Activated T-helper 1 cell treated with anti-CD3 and anti-CD28 coated beads, Interleukin-2, amount 50 U/mL, for 16 hours (primary cell): ENCODE measurements at places on chromosomes 5 and 9.

GRCh38 chr5:135429301-135430134 is 17.6 kb downstream of the DCANP1 start:
- no peak for DNase-seq

- no peak for DNase-seq
Observed at GRCh38 chr9:34176089-34176488, 2.8 kb upstream of the UBAP1 start.

DNA sequence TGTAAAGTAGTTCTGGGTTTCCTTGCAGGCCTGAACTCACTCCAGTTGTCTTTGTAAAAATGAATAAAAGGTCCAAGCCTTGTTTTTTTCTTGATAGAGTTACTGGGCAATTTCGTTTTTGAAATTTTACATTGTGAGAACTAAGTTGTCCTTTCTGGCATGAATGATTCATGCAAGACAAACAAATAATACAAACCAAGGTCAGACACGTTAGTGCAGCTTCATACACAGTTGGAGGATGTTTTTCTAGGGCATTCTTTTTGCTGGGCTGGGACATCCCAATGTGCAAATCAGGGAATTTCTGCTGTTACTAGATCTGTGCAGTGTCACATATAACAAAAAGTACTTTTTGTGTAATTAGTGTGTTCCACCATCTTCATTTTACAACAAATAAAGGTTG is 96.0 kb downstream of the MEGF10 start:
- no peak for DNase-seq

GRCh38 chr9:86860006-86860405 is 87.3 kb downstream of the GAS1 start:
- no peak for DNase-seq

- DNase-seq: no peak
Observed at GRCh38 chr9:132973166-132973565, 5.3 kb upstream of the GFI1B start.

- no peak for DNase-seq
Observed at GRCh38 chr9:79431019-79431679, 140.6 kb upstream of the TLE4 start.

DNA sequence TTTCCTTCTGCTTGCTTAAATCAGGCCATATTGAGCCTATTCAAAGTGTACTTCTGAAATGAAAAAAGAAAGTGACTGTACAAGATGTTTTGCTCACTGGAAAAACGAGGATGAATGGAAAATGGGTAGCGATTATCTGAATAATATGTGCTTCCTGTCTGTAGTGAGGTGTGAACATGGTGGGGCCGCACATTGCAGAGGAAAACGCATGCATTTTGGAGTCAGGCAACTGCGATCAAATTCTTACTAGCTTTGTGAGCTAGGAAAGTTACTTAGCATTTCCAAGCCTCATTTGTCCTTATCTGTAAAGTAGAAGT is 73.0 kb upstream of the PRSS3 start:
- no peak for DNase-seq

DNA sequence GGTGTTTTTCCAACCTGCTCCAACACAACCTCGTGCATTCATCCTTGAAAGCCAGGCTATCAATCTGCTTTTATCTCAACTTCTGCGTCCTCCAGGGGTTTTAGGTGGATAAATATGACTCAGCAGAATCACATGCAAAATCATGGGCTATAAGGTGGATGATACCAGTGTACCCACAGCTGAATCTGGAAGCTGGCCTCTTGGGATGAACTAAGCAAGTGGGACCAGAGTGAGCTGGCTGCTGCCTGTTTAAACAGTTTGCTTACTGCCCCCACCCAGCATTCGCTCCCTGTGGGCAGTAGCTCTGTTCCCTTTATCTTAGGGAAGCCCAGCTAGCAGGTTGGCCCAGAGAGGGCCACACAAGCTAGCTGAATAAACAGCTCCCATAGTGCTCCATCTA is 194.0 kb downstream of the CRB2 start:
- no peak for DNase-seq

DNA sequence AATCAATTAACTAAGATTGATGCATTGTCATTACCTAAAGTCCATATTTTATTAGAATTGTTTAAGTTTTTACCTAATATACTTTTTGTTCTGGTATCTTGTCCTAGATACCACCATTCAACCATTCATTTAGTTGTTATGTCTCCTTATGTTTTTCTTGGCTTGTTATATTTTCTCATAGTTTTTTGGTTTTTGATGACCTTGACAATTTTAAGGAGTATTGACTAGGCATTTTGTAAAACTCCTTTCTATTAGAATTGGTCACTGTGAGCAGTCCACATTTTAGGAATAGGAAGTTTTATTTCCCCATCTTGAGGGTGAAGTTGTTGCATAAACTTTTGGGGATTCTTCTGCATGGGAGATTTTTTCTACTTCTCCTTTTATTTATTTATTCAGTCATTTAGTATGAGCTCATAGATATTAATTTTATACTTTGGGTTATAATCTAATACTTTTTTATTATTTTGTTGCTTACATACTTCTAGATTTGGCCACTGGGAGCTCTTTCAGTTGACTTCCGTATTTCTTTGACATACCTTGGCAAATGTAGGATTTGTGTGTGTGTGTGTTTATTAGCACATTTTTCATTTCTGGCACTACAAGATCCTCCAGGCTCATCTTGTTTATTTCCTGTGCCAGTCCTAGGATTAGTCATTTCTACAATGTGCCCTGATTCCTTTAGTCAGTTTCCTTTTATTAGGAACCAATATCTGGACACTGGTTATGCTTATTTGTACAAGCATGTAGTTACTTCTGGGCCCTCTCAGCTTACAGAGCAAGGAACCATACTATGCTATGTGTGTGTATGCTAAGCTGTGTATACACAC is 134.9 kb upstream of the CDKN2B start:
- no peak for DNase-seq

- DNase-seq: no peak
Observed at GRCh38 chr9:28050046-28050445, 476.8 kb upstream of the C9orf72 start.

- peak; percentile 74 for DNase-seq
Observed at GRCh38 chr5:138178516-138179276, at the start of the genes BRD8 and KIF20A. Gene BRD8, minus strand, starts transcription at chr5:138178630. Its CDS starts 16 bp downstream, at chr5:138178614. Gene KIF20A, plus strand, starts transcription at chr5:138179112. Its CDS starts 569 bp downstream, at chr5:138179681.

DNA sequence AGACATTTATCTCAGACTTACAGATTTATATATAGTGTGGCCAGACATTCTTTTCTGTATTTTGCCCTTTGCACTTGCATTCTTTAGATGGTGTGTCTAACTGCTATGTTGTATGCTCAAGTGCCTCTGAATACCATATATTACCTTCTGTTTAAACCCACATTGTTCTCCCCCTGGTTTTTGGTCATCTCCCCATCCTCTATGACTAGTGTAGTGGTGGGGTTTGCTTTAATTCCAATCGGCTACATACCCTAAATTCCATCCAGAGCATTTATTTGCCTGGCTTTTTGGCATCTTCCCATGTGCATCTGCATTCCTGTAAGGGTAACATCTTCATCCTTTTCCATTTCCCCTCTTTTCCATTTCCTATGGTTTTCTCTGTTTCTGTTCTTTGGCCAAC is 271.0 kb upstream of the SLC30A5 start:
- DNase-seq: no peak

DNA sequence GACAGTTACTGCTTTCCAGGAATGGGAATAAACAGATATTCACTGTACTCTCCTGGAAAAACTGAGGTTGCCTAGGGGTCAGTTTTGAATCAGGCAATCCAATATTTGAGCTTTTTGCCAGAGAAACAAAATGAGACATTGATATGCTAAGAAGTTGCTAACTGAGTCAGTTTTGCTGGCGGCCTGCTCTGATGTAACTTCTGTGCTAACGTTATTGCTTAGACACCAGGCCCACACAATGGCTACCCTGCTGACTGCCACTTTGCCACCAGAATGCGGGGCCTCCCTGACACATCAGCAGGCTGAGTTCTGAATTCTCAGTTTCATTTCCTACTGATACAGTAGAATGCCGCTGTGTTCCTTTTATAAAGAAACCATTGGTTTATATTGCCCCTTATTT is 18.2 kb upstream of the ZNF618 start:
- no peak for DNase-seq

GRCh38 chr5:42590566-42590965 is 166.1 kb upstream of the CCDC152 start:
- DNase-seq: no peak

GRCh38 chr5:87347841-87348240 is 64.9 kb downstream of the CCNH start:
- DNase-seq: no peak

DNA sequence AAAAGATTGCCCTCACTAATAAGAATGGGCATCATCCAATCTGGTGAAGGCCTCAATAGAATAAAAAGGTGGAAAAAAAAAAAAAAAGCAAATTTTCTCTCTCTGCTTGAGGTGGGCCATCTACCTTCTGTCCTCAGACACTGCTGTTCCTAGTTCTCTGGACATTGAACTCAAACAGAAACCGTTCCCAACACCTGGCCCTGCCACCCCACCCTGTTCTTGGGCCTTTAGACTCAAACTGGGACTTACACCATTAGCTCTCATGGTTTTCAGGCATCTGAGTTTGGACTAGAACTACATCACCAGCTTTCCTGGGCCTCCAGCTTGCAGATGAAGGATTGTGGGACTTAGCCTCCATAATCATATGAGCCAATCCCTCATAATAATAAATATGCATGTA is 71.0 kb downstream of the SSBP2 start:
- DNase-seq: no peak

DNA sequence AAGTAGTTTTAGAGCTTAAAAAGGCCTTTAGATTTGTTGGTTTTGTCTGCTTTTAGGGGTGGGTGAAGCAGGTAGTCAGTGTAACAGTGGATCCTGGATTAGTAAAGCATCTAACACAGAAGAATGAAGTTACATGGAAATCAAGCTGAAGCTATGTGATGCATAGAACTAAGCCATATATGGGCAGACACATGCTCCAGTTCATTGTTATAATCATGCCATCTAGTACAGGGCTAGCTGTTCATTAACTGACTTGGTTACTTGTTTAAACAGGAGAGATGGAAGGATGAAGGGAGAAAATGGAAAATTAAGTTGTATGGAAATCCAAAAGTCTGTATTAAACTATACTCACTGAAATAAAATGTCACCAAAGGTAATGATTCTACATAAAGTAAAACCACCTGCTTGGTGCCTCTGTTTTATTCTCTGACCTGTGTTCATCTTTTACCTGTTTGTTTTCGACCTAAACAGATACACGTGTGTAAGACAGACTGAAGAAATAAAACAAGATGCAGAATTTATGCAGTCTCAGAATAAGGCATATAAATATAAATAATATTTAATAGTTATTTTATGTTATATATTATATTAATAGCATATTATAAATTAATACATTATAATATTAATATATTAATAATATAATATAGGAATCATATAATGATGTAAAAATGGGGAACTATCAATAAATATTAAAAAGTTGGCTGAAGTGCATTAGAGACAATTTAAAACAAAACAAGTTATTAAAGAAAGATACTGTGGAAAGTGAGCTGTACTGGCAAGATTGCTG is 33.9 kb downstream of the MRPS30 start:
- no peak for DNase-seq

- DNase-seq: no peak
Observed at GRCh38 chr9:115972362-115972761, 181.2 kb upstream of the PAPPA start.

DNA sequence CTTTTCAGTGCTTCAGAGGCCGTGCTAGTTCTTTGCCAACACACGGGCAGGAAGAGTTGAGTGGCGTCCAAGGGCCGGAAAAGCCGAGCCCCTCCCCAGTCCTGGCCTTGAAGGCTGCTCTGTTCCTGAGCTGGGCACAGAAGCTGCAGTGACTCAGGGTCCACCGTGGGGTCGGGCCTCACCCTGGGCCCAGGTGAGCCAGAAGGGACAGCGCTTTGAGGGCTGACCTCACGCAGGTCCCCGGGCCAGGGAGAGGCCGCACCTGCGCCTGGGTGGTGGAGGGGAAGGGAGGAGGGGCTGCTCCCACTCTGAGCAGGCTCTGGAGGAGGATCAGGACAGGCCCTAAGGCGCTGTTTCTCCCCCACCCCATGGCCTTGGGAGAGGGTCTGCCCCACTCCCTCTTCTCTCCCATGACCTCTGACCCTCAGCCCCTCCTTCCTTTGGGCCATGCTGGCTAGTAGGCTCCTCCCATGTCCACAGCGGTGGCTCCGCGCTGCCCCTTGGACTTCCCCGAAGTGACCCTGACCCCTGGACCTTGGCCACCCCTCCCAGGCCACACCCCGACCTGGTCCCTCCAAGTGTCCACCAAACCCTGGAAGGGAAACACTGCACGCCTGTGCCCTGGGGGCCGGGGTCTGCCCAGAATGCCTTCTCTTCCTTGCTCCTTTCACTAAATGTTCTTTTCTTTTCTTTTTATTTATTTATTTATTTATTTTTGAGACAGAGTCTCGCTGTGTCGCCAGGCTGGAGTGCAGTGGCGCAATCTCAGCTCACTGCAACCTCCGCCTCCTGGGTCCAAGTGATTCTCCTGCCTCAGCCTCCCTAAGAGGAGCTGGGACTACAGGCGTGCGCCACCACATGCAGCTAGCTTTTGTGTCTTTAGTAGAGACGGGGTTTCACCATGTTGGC is 19.7 kb upstream of the SLC6A19 start:
- DNase-seq: no peak

- no peak for DNase-seq
Observed at GRCh38 chr9:136567651-136568287, 21.9 kb upstream of the NOTCH1 start.

DNA sequence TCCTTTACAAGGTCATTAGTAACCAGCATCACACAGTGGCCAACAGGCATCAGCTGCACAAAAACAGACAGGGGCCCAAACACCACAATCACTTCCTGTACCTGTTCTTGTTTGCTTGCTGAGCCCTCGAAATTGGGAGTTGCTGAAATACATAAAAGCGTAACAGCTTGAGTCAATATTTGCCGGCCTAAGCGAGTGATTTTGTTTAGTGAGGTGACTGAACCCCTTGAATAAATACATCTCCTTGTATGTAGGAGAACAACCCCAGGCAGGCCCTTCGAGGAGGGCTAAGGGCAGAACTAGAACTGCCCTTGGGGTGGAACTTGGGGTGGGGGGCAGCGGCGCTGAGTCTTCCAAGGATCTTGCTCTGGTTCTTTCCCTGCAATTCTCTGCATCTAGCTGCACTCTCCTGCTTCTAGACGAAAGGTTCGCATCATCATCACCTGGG is 502.5 kb downstream of the RASEF start:
- DNase-seq: no peak

DNA sequence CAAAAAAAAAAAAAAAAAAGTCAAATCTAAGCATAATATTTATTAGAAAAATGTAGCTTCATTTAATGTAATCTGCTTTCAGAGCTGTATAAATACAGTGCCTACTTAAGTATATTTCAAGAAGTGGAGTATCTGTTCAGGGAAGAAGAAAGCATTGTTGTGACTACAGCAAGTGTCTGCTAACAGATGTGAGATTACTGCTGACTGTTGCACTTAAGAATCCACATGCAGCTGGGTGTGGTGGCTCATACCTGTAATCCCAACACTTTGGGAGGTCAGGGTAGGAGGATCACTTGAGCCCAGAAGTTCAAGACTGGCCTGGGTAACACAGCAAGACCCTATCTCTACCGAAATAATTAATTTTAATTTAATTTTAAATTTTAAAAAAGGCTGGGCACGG is 19.0 kb downstream of the KDM3B start:
- DNase-seq: no peak

- no peak for DNase-seq
Observed at GRCh38 chr5:100676817-100677631, 141.8 kb downstream of the FAM174A start.

- no peak for DNase-seq
Observed at GRCh38 chr5:3309538-3309937, 286.1 kb upstream of the IRX1 start.
